ENCODE measurements at places on chromosomes 2 and 18.

- DNase-seq, result no peak
Measured at GRCh38 chr18:78526923-78527711, 452.5 kb upstream of the SALL3 start.

DNA sequence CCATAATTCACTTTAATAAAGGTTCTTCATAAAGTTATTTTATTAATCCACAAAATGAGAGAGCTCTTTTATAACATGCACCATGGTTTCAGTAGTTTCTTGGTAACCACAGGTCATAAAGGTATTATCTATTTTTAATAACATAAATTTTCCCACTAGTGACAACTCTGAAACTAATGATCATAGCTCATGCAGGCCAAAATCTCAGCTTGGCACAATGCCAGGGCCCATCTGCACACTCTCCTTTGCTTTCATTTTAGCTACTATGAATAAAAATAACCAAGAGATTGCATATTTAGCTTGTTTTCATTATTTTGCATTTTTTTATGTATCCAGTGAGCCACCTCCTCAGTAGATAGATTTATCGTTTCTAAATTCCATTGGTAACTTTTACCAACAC, 691.8 kb upstream of the CHAC2 start:
- DNase-seq, result no peak

DNA sequence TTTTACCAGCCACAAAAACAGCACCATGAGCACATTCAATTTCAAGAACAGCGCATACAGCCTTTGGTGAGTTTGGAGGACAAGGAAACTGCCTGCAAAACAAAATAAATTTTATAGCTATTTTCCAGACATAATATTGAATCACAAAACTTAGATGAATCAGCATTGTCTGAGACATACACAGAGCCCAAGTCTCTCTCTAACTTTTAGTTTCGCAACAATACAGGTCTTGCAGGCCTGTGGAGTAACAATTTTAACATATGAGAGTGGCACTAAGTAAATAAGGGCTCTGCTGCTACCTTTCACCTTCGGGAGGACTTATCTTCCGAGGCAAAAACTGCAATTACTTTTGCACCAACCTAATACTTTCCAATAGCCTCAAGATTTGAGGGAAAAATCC, 56.1 kb upstream of the PEX13 start:
- DNase-seq, result no peak

DNA sequence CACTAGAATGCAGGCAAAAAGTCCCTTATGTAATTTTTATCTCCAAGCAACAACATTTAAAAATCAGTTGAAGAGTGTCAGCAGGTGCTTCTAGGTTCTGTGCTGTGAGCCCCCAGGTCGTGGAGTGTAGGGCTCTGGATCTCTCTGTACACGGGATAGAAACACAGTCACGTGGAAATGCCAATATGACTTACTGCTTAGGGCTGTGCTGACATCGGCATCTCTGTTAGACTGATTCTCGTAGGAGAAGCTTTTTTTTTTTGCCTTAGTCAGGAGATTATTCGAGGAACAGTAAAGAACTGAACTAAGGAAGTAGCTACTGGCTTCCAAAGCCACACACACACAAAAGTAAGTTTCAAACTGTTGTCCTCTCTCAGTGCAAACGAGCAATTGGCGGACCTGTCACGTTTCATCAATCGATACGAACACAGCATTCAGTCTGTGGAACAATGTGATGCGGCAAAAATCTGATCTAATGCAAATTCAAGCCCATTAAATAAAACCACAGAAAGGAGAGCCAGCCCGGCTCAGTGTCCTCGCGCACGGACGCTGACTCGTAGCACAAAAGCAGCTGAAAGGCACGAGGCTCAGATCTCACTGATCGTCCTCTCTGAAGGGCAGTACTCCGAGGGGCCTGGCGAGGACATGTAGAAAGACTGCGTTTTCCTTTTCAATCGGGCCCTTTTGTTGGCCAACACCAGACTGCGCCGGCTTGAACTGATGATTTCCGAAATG, 41.5 kb downstream of the PRELID3A start:
- DNase-seq, result no peak

GRCh38 chr2:23330214-23330613, 54.8 kb upstream of the KLHL29 start:
- DNase-seq, result peak; percentile 33

GRCh38 chr2:204635478-204635877, 90.2 kb downstream of the PARD3B start:
- DNase-seq, result no peak

- no peak for DNase-seq
Measured at GRCh38 chr2:8581234-8581561, 100.7 kb upstream of the ID2 start.

- no peak for DNase-seq
Measured at GRCh38 chr18:48018851-48019250, 88.4 kb upstream of the SMAD2 start.

DNA sequence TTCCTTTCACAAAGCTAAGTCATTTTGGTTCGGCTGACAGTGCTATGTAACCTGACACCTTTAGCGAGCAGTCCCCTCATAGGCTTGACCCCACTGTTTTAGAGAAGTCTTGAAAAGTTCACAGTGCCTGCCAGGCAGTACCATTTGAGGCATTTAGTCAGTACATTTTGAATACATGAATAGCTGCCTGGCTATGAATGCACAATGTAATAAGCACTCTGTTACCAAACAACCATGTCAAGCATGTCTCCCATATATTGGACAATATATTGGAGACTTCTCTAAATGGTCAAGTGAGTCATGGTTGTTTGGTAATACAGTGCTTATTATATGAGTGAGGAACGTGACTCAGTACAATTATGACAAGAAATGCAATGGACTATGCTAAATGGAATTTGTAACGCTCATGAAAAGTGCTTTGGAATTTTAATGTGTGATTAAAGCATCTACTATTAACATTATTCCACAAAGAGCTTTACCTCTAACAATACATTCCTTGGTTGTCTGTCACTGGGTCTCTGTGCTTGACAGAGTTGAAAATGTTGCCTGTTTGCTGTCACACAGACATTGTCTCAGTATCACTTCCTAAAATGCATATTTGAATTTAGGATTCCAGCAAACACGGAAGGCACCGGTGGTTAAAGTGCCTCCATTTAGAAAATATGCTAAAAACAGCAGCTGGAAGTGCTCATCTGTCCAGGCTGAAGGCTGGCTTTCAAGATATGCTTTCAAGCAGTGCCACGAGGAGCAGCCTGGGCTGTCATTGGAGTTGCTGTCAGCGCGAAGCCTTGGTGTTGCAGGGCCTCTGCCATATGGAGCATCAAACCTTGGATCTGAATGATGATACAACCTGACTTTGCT, 458.6 kb downstream of the FBXO15 start:
- DNase-seq, result no peak

DNA sequence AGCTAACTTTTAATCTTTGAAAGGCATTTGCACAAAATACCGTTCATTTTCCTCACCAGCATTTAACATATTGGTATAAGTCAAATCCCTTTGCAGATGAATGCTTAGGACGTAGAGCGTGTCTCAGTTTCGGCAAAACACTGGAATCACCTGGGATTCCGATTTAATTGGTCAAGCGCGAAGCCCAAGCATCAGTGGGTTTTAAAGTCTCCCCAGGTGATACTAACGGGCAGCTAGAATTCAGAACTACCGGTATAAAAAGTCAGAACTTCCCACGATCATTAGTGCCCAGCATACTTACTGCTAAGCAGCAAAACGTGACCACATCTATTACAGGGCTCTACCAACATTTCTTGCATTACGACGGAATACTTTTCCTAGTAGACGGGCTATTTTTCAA, 24.6 kb downstream of the ALPK2 start:
- DNase-seq, result no peak

DNA sequence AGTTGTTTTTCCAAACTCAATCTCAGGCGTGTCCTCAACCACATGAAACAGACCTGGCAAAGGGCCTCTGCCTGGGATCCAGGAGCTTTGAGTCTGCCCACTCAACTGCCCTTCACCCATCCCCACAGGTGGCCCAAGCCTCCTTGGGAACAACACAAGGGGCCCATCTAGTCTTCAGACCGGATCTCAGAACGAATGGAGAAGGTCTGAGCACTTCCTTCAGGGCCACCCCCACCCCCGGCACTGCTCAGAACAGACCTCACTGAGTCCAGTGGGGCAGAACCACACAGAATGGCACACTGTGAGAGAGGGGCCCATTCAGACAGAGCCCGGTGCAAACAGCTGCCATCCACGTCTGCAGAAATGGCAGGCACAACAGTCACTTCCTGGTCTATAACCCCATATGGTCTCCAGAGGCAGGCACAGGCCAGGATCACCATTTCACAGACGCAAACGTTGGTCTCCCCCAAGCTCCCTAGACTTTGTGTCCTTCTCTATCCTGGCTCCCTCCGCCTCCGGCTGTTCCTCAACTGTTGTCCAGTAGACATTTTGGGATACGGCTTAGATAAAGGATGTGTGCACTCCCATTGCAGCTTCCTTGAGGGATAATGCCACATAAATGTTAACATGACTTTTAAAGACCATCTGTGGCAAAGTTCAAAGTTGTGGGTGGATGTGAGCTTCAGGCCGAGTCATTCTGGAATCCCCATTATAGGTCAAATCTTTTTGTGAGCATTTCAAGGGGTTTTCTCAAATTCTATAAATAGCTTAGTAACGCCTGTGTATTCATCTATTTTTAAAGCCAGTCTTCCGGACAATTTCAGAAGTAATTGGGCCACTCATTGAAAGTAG, 149.7 kb downstream of the SMAD7 start:
- DNase-seq, result no peak

- DNase-seq, result peak; percentile 82
Measured at GRCh38 chr2:219308142-219309101, 779 bp downstream of the PTPRN start.

GRCh38 chr18:59085797-59086196, 53.9 kb upstream of the SEC11C start:
- DNase-seq, result no peak

DNA sequence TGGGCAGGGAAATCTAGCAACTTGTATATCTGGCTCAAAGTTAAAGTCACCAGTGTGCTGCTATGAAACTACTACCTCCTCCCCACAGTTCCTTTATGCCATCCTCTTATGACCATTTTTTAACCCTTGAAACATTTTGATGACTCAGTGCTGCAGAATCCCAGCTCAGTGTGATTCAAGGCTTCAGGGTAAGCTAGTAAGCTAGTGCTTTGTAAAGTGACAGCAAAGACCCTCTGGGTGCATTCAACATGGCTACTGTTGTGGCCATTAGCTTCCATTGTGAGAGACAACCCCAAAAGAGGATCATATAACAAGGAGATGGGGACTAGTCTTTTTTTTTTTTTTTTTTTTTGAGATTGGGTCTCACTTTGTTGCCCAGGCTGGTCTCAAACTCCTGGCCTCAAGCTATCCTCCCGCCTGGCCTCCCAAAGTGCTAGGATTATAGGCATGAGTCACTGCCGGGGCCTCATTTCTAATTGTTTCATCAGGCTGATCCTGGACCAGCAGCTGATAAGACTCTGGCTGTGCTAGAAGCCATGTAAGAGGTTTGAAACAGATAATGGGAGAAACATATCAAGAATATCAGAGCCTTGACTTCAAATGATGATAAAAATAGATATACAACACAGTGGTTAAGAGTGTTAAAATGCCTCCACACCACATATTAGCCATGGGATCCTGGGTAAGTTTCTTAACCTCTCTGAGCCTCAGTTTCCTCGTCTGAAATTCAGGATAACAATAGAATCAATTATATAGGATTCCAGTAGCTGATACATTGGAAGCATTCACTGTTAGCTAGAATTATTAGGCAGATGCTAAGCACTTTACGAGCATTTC, 65.7 kb upstream of the RTN4 start:
- no peak for DNase-seq

- DNase-seq, result no peak
Measured at GRCh38 chr2:135570884-135571283, 39.6 kb downstream of the R3HDM1 start.

GRCh38 chr2:239275847-239276831, 124.7 kb downstream of the HDAC4 start:
- DNase-seq, result no peak

DNA sequence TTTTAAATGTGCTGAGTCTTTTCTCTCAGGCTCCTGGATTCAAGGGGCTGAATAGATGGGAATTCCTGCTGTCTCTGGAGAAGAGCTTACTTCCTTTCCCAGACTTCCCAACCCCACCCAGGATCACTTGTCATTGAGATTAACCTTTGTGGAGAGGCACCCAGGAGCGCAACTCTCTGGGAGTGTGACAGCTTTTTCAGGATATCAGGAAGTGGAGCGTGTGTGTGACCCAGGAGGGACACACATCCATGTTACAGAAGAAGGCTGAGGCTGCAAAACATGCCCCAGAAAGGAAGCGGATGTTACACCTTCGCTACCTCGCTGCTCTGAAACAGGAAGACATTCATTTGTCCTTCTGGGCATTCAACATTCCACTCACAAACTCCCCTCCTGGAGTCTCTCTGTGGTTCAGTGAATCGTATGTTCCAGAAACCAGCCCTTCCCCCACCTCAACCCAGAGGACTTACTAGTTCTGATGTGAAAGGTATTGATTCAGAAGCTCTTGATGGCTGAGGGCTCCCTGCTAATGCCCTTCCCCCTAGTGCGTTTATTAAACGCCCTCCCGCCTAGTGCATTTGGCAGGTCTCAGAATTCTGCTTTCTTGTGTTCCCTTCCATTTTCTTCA, 523.9 kb downstream of the TNS1 start:
- no peak for DNase-seq

GRCh38 chr2:134324430-134324829, 70.6 kb downstream of the MGAT5 start:
- DNase-seq, result no peak

- DNase-seq, result no peak
Measured at GRCh38 chr2:17334300-17334699, 183.9 kb downstream of the RAD51AP2 start.

DNA sequence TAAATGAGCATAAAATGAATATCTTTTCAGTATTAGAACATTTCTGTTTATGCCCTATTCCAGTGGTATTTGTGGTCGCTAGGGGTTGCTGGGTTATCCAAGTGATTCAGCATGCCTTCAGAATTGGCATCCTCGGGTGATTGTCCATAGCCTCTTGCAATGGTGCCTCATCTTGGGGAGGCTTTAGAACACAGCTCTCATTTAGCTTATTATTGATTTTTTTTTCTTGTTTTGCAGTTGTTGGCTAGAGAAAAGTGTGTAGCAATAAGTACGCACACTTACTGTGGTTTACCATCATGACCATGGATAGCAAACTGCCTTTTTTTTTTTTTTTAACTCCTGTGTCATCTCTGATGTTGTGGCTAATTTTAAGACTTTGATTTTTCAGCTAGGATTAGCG, 33.6 kb downstream of the PLEKHA3 start:
- no peak for DNase-seq

DNA sequence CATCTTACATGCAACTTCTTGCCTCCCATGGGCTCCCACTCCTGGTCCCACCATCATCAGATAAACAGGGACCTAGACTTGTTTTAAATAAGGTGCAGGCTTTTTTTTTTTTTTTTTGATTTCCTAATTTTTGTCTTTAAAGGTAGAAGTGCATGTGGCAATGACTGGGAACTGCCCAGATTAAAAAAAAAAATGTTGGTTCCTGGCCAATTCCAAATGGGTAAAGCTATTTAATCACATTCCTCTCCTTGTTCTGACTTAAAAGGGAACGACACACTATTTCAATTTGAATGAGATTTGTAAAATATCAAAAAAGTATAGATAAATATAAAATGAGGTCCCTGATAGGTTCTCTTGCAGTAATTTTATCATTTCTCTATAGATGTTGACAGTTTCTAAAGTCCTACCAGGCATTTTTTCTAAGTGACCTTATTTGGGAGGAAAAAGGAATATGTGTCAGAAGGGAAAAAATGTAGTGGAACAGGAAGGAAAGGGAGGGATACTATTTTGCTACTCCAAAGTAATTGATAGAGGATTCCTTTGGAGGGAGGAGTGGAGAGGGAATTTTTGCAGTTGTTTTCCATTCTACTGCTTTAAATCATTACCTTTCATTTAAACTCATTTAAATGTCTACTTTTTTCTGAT, 43.3 kb downstream of the DDX1 start:
- no peak for DNase-seq
